ENCODE measurements at places on chromosomes 1 and 21.

DNA sequence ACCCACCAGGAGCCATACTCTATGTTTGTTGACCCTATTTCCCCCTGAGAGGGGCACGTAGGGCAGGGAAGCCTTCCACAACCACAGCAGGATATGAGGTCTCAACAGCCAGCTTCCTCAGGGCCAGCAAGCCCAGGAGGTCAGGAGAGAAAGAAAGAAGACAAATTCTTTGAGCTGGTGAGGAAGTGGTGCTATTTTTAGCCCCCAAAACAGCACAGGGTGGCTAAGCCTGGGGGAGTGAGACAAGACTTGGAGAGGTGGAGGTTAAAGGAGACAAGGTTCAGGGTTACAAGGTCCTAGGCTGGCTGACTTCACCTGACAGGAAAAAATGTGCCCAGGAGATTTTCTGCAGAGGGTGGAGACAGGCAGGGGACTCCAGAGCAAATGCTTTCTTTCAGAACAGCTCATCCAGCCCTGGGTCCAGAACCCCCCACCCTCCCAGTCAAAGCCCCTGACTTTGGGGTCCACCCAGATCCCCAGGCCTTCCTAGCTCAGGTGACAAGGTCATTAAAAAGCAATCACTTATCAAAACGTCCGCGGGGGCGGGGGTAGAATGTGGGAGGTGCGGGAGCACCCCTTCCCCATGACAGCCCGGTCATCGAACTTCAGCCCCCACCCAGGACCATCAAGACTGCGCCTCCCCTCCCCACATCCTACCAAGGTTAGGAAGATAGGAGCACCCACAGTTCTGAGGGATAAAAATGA, 1.3 kb downstream of the SV2A start:
- H3K4me3 ChIP-seq = peak overlapping the region; percentile 90
- H3K4me1 ChIP-seq = peaks cover 14% of the 10 kb centered on the region
- no peaks in the 10 kb centered on the region for H3K36me3 ChIP-seq
- peak overlapping the region; percentile 78 for H3K27ac ChIP-seq

GRCh38 chr1:108627256-108627655, 33.6 kb downstream of the HENMT1 start:
- H3K27ac ChIP-seq = no peak overlapping the region
- H3K4me3 ChIP-seq = no peak overlapping the region
- H3K36me3 ChIP-seq = peaks cover 12% of the 10 kb centered on the region
- H3K4me1 ChIP-seq = peaks cover 2% of the 10 kb centered on the region
- no peaks in the 10 kb centered on the region for H3K27me3 ChIP-seq
- no peak for DNase-seq

DNA sequence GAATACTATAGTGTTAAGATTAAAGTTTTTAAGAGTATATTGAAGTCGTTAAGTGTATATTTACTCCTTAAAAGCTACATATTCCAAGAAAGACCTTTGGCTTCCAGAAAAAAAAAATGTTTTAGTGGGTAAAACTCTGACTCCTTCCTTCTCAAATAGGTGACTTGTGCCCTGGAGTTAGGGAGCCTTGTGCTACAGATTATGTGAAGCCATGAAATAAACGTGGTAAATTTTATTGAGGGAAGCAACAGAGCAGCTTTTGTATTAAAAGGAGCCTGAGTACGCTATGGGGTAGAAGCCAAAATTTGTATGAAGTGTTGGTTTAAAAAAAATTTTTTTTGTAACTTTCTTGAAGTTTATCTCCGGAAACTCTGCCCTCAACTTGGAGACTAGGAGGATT, 994 bp downstream of the RO60 start:
- H3K4me3 ChIP-seq = peak overlapping the region; percentile 98
- peaks cover 71% of the 10 kb centered on the region for H3K4me1 ChIP-seq
- no peak for DNase-seq
- no peaks in the 10 kb centered on the region for H3K36me3 ChIP-seq
- H3K27ac ChIP-seq = peak overlapping the region; percentile 98

GRCh38 chr1:184753117-184753516, 1.5 kb downstream of the EDEM3 start:
- peaks cover 43% of the 10 kb centered on the region for H3K4me1 ChIP-seq
- no peak for DNase-seq
- peak overlapping the region; percentile 94 for H3K27ac ChIP-seq
- peaks cover 8% of the 10 kb centered on the region for H3K27me3 ChIP-seq
- no peaks in the 10 kb centered on the region for H3K36me3 ChIP-seq
- peak overlapping the region; percentile 90 for H3K4me3 ChIP-seq

All from naive thymus-derived CD8-positive, alpha-beta T cell (primary cell).